ENCODE measurements at places on chromosomes 1 and 21. TPM values are rescaled to one million over a fixed set of nuclear protein-coding genes. Genes with fewer than 3 reads are reported as not detected.

The DESI2 gene
- total RNA-seq = 21.2 TPM

The RHBDL2 gene
- total RNA-seq = 0.59 TPM

The C1QA gene
- total RNA-seq = not detected

The TIE1 gene
- 6.2 TPM for total RNA-seq

The CASZ1 gene
- total RNA-seq = not detected

The LRRN2 gene
- total RNA-seq = 0.12 TPM

Data from smooth muscle cell of the coronary artery (primary cell).